ENCODE measurements at places on chromosomes 2 and 18.

DNA sequence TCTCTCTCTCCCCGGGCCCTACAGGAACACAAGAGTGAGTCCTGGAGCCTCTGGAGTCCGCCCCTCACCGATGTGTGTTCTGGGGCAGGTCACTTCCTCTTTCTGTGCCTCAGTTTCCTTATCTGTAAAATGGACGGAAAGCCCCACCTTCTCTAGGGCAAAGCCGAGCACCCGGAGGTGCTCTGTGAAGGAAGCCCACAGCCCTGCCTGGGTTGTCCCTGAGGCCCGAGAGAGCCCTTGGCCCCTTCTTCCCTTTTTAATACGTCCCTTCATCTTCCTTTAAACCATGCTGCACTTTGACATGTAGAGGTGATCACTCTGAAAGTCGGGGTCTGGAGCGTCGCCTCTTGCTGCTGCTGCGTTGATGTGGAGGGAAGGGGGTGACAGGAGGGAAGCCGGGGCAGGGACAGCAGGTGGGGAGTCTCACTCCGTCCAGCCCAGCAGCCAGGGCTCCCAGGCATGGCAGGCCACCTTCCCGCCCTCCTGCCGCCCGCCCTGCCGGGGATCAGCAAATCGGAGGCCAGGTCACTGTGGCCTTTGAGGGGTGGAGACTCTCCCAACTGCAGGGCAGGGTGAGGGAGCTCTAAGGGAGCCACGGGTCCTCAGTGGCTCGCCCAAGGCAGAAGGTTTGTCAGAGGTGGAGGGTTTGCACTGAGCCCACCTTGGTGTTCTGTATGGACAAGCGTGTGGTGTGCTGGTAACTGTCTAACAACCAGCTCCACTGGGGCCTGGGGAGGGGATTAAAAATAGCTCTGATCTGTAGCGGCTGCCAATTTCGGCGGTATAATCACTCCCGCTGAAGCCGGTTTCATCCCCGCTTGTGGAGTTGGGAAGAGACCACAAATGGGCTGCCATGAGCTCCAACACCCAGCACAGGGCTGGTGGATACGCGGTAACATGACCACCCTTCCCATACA, 135.9 kb upstream of the ID2 start:
- DNase-seq = no peak

- no peak for DNase-seq
These were observed 99.0 kb downstream of the PRKCE start for GRCh38 chr2:45750484-45750883.

DNA sequence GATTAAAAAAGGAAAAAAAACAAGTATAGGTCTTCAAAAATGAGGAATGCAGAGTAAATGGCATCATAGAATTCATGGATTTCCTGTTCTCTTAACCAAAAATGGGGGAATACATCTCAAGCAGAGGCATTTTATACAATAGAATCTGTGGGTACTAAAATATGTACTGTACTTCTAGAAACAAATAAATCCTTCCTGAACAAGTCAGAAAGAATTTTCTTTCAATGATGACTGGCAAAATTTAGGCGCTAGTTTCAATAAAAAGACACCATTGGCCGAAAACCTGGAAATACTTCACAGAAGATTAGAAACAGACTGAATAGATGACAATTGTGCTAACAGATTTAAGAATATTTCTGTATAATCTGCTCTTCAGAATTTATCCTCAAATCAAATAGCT, 15.1 kb downstream of the TRAK2 start:
- DNase-seq = no peak

GRCh38 chr2:177692783-177693269, 300.3 kb downstream of the AGPS start:
- DNase-seq = peak; percentile 70

- DNase-seq = no peak
These were observed 869 bp upstream of the THUMPD2 start for GRCh38 chr2:39779927-39780326.

DNA sequence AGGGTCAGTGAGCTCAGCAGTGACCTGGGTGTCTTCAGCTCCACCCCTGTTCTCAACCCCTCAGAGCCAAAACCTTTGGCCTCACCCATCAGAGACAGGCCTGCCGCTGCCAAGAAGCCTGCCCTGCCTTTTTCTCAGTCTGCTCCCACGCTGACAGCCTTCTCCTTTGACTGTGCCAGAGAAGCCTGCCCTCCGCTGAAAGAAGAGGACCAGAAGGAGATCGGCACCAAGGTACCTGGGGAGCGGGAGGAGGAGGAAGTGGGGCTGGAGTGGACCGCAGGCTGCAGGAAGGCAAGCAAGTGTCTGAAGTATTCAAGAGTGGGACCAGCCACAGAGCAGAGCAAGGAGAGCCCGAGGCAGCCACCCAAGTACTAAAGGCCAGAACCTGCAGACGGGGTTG, 33.2 kb downstream of the TOGARAM2 start:
- no peak for DNase-seq

DNA sequence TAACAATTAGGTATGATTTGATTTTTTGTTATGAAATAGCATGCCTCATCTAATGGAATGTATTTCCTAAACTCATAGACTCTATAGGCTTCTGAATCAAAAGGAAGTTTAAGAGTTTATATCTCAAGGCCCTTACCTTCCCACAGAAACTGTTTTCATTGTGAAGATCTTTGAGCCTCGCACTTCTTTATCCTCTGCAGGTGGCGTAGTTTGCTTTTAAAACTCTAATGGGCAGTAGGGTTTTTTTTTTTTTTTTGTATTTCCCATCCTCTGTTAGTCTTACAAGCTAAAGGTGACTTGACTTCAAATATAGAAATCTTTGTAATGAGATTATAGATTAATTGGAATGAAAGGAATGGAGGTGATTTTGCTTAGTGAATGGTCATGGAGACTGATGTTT, 28.3 kb downstream of the DYNC2LI1 start:
- DNase-seq = no peak

DNA sequence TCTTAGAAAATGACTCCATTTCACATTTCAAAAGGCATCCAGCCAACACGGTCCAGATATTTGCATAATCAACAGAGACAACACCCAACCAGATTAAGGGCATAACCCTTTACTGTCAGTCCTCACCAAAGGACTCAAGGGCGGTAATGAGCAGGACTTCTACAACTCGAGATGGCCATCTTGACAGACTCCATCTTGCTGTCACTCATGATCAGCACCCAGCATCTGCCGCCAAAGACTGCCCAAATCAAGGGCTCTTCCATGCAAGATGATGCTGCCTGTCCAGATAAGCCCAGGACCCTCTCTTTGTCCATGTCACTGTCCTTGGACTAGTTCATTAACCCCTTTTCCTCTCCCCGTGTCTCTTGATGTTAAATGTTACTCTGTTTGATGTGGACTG, 77.9 kb downstream of the UXS1 start:
- DNase-seq = no peak

DNA sequence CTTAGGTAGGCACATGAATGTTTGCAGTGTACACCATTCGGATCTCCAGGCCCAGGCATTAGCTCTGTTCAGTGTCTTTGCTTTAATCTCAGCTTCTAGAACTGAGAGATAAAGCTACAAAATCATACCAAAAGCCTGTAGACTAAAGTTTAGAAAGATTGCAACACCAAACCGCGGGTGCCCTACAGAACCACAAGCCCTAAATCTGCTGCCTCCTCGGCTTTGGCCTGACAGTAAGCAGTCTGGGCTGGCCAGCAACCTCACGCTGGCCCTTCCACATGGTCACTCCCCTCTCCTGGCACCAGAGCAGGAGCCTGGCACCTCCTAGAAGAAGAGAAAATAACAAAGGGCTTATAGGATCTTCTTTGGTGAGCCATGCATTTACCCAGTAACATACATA, 8.9 kb upstream of the OSR1 start:
- no peak for DNase-seq

DNA sequence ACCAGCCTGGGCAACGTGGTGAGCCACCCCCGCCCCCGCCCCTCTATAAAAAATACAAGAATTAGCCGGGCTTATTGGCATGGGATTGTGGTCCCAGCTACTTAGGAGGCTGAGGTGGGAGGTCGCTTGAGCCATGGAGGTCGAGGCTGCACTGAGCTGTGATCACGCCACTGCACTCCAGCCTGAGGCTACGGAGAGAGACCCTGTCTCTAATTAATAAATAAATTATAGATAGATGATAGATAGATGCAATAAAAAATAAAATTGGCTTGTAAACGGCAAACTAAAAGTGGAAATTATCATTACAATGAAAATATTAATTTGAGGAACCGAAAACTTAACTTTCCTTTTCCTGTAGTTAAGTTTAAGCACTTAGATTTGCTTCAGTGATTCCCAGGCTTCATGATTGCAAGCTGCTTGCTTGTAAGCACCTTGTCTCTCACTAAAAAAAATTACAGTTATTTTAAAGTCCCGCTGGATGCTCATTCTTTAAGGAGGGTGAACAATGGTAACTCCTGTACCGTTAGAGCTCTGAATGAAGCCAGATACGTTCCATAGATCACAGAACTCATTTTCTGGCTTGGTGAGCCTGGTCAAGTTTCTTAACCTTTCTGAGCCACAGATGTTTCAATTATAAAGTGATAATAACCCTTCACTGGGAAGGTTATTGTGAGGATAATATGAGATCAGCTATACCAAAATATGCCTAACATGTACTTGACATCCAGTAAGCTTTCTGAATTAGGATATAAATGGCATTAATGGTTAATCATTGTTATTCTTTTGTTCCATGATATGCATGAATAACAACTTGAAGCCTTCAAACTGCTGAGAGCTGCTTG, 9.3 kb upstream of the NARS1 start:
- DNase-seq = no peak

- no peak for DNase-seq
These were observed 79.9 kb downstream of the THADA start for GRCh38 chr2:43515807-43516497.

DNA sequence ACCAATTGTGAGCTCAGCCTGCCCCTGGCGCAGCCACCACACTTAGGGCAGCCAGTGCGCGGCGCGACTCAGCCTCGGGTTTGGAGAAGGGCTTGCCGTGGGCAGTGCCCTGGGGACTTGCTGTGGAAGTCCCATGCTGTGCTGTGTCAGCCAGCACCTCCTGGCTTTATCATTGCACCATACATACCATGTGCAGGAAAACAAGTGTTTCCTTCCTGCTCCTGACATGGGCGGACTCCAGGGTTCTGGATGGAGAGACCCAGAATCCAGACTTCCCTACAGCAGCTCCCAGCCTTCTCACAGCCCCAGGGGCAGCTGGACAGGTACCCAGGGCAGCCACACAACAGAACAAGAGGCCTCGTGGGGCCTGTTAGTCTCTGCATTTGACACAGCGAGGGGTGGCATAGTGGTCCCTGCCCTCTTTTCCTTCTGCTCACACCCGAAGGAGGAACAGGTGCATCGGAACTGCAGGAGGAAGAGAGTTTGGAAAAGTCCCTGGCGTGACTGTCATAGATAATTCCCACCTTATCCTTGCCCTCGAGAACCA, 54.2 kb downstream of the SDC1 start:
- no peak for DNase-seq

GRCh38 chr2:84459944-84460429, 907 bp upstream of the SUCLG1 start:
- no peak for DNase-seq

GRCh38 chr2:188494906-188495305, 203.2 kb downstream of the GULP1 start:
- no peak for DNase-seq

GRCh38 chr2:50077190-50077737, 922.9 kb upstream of the FSHR start:
- no peak for DNase-seq

DNA sequence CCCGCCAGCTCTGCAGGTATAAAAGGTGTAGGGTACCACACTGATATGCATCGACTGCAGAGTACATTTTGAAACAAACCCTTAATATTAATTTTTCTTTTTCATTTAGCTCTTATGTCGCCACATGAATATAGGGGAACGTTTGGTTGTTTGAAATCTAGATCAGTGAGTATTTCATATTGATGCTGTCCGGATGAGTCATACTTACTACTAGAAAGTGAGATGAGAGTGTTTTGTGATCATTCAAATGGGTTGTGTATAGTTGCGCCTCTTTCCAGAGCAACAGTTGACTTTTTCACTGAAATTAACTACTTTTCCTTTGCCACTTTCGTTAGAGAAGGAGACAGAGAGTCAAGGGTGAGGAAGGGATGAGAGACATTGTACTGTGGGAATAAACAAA, 24.6 kb downstream of the NPAS2 start:
- no peak for DNase-seq

GRCh38 chr18:58581265-58581664, 47.6 kb downstream of the ALPK2 start:
- peak; percentile 94 for DNase-seq

DNA sequence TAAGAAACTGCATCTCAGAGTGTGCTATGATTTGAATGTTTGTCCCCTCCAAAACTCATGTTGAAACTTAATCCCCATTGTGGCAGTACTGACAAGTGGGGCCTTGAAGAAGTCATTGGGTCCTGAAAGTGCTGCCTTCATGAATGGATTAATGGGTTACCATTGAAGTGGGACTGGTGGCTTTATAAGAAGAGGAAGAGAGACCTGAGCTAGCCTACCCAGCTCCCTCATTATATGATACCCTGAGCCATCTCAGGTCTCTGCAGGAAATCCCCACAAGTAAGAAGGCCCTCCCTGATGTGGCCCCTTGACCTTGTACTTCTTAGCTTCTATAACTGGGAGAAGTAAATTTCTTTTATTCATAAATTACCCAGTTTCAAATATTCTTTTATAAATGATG, 526.8 kb downstream of the XIRP2 start:
- DNase-seq = no peak

DNA sequence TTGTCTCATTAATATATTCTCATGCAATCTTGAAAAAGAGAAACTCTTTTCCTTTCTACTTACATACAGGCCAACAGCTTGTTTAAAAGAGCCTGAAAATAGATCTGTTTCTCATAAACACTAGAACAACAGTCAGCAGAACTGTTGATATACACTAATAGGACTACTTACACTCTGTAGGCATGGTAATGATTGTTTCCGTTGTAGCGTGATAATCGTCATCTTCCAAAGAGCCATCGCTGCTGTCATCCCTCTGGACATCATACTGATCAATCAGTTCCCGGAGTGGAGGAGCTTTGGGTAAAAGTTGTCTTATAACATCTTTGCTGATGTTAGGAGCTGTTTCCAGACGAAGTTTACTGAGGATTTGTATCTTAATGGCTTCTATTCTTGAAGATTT, 476 bp downstream of the MSTN start:
- DNase-seq = no peak

DNA sequence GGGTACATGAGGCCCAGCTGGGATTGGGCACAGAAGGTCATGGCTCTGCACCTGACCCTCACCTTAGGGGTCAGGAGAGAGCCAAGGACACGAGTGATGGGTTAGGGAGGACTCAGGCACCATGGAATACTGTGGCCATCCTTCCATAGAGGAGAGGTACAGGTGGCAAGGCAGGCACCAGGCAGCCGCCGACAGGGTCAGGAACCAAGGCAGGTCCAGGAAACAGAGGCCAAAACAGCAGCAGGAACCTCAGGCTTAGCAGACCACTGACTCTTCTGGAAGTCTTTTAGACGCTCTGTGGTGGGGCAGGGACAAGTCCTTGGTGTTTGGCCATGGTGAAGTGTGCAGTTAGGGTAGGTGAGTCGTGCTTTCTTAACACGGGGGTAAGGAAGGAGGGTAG, 128.0 kb downstream of the NEDD4L start:
- DNase-seq = no peak

GRCh38 chr2:29281086-29281915, 166.1 kb downstream of the CLIP4 start:
- peak; percentile 60 for DNase-seq

- DNase-seq = no peak
These were observed 18.9 kb downstream of the GALNT13 start for GRCh38 chr2:153890576-153890975.

GRCh38 chr2:164911832-164912231, 43.5 kb downstream of the SLC38A11 start:
- DNase-seq = no peak

All from mammary epithelial cell (primary cell).